Naive thymus-derived CD8-positive, alpha-beta T cell (primary cell): ENCODE measurements at places on chromosomes 4 and X.
A peak's percentile ranks its signal among the peaks of the same experiment; 100 is the strongest.

DNA sequence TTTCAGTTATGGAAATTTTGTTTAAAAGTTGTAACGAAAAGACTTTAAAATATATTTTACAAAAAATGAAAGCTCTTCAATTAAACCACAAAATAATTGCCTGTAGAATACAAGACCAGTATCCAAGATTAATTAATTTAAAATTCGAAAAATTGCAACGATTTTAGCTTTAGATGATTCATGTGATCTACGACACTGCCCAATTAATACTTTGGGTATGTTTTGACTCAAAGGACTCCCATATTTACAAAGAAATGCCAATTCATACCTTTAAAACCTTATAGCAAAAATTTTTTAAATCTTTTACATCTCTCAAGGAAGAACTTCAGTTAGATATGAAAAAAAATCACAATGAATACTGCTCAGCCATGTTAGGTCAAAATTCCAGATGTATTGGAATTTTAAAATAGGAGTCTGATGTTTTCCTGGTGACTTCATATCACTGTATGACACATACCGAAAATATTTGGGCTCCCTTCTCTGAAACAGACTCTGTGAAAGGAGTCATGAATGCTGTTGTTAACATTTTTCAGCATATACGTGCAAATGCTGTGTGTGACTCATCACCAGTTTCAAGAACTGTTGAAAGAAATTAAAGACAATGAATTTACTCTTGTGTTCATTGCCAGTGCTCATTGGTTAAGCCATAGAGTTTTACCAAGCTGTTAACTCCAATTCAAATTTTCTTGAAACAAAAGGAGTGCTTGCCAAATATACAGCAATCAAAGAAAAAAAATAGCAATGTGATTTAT is 13.8 kb upstream of the SMS start:
- no peak for DNase-seq

DNA sequence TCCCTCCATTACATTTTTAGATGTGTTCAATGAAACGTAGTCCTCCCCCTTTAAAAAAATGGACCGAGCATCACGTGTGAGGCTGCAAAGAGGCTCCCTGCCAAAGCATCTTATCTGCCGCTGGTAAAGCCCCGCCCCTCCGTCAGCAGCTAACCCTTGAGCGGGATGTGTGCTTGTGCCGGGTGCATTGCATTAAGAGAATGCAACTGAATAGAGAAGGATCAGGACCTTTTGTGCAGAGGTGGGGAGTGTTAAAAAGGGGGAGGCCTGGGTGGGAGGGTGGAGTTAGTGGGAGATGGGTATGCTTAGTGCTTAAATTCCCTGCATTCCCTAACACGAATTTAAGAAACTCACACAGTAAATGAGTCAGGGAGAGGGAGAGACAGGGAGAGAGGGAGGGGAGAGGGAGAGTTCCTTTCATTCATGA is 66.0 kb downstream of the TBL1X start:
- DNase-seq: peak; percentile 36

- DNase-seq: no peak
These were observed 4.7 kb downstream of the FAM120C start for GRCh38 chrX:54178100-54178940.

- DNase-seq: no peak
These were observed 46.9 kb downstream of the SMIM31 start for GRCh38 chr4:164800786-164801185.

DNA sequence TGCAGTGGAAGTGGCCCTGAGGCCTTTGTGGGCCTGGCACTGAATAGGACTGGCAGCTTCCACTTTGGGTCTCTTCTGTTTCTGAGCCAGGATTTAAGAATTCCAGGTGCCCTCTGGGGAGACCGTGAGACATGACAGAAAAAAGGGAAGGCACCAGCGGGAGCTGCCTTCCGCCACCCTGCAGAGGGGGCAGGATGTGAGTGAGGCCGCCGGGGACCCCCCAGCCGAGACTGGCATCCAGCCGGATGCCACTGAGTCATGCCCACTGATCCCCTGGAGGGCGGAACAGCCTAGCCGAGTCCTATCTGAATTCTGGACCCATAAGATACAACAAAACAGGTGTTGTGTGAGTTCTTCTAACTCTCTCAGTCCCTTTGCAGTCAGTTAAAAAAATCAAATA is 41.3 kb downstream of the C4orf50 start:
- DNase-seq: no peak

- no peak for DNase-seq
These were observed 215.3 kb upstream of the CTSO start for GRCh38 chr4:156169011-156169410.

DNA sequence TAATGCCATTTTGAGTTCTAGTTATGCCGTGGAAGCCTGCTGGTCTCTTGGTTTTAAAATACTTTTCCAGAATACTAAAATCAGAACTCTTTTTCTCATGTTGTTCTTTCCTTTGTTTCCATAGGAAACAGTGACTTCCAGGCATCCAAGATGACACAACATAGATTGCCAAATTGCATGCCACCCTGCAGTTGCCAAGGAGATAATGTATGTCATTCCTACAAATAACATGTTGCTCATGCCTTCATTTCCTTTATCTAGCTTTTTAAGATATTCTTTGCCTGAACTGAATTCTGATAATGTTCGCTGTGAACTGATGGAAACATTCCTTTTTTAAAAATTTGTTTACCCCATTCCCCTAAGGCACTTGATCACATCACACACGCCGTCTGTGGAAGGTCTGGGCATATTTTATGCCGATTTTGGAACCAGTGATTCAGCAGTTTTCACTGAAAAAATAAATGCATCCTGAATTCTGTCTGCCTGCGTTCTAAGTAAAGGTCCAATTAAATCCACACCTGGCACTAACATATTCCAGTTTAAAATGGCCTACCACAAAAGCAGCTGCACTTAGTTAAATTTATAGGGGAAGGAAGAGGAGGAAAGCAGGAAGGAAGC is 38.0 kb upstream of the COX7B2 start:
- no peak for DNase-seq

DNA sequence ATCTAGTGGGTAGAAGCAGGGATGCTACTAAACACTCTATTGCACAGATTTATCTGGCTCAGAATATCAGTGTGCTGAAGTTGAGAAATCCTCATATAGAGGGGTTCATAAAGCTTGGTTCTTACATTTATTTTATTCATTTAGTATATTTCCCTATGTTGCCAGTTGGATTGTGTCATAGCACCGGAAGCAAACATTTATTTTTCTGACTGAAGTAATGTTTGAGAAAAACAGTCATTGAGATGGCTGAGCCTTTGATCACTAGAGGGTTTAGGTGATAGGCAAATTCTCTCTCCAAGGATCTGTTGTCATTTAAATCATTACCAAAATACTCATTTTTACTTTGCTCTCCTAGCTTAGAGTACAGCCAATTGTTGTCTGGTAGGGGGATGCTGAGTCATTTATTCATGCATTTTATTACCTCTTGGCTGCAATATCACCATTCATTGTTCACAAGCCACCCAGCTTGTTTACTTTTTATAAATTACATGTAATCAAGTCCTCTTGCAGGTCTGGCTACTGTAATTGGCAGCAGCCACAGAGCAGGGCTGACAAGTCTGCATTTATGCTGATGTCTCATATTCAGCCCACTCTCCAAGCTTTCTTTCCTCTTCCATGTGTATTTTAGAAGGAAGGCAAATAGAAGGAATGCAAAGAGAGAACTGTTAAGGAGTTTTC is 15.2 kb downstream of the GAB1 start:
- DNase-seq: no peak

DNA sequence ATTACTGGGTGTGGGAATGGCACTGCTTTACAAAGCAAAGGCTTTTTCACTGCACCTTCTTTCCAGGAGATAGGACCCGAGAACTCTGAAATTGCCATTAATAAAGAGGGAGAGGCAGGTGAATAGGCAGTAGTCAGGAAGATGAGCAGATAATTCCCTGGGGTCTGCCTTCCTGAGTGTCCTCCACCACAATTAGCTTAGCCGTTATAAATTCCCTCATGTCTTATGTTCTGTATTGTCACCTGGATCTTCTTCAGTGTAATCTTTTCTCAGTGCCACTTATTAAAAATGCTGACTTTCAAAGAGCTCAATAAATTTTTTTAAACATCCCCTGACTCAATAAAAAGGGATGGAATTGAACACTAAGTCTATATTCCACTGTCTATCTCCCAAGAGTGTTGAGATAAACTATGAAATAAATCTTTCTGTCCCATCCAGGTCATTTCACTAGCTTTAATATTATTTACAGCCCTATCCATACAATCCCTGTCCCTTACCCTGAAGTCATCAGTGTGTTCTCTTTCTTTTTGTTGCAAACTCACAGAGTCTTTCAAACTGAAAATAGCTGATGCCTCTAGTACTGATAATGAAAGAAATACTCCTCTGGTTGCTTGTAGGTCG is 272.2 kb upstream of the NRK start:
- no peak for DNase-seq

- no peak for DNase-seq
These were observed 31.7 kb downstream of the MAN2B2 start for GRCh38 chr4:6606465-6607235.

DNA sequence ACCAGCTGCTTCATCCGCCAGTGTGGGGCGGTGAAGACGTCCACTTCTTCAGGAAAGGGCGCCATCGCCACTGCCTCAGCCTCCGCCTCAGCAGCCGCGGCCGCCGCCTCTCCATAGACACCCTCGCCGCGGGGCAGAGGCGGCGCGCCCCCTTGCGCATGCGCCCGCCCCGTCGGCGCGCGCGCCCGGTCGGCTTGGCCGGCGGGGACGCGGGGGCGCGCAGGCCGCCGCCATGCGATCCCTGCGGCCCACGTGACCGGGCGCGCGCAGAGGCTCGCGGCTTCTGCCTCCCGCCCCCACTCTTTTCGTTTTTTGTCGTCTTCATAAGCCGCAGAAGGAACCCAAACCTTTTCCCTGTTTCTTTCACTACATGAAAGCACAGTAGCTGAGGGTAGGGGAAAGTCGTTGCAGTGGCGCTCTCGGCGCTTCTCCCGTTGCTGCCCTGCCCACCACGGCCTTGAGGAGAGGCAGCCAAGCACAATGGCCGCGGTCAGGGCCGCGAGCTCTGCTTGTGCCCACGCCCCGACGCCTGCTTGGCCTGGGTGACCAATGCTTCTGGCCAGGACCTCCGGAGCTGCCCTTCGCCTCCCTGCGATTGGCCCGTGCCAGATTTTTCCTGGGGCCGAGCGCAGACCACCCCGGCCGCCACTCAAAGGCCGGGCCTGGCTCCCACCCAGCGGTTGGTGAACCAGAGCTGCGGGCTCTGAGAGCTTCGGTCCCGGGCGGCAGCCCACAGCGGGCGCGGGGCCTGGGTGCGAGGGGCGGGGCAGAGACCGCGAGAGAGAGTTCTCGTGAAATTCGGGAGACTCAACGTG is at the start of gene FBXL5:
Gene FBXL5 (minus strand): TSS at position 135 of the 815 bp plus-strand sequence. CDS start 70 bp downstream, at position 65.
- peak; percentile 77 for DNase-seq

DNA sequence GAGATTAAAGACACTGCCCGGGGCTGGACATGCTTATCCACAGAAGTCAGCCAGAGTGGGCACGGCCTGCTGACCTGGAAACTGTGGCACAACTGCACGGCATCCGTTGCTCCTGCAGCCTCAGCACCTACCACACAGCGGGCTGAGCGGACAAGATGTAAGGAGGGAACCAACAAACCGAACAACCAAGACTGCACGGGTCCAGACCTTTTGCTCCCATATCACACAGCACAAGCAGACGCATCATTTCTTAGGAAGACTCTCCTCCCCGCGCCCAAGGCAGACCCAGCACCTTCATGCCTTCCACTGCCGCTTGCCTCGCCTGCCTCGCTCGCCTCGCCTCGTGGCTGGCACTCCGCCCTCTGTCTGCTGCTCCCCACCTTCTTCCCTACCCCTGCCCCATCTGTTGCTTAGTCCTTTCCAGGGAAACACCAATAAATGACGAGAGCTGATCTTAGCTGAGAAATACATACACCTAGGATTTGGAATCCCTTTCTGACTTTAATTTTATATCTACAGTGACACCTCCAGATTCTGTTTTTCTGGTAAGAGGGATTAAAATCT is 79.0 kb downstream of the AFAP1 start:
- no peak for DNase-seq

DNA sequence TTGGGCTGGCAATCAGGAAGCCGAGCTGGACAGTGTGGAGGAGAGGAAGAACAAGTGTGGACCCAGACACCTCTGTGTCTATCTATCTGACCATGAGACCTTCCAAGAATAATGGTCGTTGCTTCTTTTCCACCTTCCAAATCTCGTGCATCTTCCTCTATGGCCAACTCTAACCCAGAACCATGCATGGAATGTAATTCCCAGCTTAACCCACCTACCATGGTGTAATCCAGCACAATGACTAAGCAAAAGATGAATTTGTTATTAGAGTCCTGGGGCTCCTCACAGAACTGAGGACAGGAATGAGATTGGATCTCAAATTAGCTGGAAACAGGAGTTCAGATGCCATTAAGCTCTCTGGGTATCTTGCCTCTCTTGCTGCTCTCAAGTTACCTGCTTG is 17.4 kb upstream of the TMEM184C start:
- DNase-seq: no peak

- no peak for DNase-seq
These were observed 254.1 kb upstream of the IGFBP7 start for GRCh38 chr4:57364255-57364654.

DNA sequence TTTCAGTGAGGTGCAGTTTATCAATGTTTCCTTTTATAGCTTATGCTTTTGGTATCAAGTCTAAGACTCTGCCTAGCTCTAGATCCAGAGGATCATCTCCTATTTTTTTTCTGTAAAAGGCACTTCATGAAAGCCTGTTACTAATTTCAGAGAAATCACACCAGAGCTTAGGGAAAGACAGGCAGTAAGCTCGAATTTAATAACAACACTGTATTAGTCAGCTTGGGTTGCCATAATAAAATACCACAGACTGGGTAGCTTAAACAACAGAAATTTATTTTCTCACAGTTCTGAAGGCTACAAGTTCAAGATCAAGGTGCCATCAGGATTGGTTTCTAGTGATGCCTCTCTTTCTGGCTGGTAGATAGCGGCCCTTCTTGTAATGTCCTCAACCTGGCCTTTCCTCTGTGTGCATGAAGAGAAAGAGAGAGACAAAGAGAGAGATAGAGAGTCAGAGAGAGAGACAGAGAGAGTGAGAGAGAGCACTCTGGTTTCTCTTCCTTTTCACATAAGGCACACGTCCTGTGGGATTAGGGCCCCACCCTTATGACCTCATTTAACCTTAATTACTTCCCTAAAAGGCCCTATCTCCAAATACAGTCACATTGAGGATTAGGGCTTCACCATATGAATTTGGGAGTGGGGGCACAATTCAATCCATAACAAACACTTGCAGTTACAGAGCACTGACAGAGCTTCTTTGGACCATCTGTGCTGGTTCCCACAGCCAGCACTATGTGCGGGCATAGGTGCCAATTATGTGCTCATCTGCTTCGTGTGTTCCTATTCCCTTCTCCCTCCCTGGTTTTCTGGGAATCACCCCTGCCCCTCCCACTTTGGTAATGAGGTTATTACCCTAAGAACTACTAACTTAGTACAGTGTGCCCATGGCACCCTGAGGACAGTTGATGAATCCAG is 114.8 kb upstream of the MED14 start:
- no peak for DNase-seq

DNA sequence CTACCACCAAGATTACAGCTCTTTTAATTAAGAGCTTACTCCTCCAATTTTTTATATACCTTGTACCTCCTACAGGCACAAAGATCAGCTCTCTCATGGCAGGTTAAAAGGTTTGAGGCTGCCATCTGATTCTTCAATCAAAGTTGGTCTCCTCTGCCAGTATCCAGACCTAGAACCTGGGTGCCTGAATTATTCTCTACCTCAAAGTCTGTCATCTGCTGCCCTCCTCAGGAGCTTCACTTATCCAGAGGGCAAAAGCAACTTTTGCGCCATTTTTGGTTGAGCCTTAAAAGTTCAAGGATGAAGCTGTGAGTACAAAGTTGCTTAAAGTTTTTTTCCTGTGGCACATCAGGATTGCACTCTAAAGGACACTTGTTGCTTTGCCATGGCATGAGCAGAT is 343.7 kb upstream of the PPP1R2C start:
- no peak for DNase-seq
